Body of pancreas (tissue), 4 donors: ENCODE measurements at places on chromosomes 12 and 14. TPM values are rescaled to one million over a fixed set of nuclear protein-coding genes. Genes with fewer than 3 reads are reported as not detected.

Gene AICDA
- not detected for total RNA-seq

Gene PZP
- not detected for total RNA-seq

DNA sequence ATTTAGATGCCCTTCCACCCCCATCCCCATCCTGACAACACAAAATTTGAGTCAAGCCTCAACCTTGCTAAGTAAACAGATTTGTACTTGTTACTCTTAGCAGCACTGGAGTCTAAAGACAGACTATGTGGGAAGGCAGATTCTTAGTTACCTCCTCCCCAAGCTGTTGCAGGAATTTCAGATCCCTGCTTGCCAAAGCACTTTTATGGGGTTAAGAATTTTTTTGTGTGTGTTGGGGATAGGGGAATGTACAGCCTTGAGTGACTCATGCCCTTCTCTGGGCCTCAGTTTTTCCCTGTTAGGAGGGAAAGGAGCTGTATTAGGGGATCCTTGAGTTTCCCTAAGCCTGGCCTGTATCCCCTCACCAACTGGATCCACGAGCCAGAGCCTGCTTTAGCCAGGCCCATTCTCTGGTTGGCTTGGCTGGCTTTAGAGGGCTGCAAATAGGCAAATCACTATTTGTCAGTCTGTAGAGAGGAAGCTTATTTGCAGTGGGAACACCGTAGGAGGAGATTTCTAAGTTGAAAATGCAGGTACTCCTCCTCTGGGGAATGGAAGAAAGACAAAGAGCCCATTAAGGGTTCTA, 27.7 kb upstream of the RNU6-8 start:
- H3K27me3 ChIP-seq = no peaks in the 10 kb centered on the region
- peak overlapping the region; percentile 41 for H3K27ac ChIP-seq
- DNase-seq = no peak
- H3K36me3 ChIP-seq = no peaks in the 10 kb centered on the region

Gene TSPAN19
- not detected for total RNA-seq

DNA sequence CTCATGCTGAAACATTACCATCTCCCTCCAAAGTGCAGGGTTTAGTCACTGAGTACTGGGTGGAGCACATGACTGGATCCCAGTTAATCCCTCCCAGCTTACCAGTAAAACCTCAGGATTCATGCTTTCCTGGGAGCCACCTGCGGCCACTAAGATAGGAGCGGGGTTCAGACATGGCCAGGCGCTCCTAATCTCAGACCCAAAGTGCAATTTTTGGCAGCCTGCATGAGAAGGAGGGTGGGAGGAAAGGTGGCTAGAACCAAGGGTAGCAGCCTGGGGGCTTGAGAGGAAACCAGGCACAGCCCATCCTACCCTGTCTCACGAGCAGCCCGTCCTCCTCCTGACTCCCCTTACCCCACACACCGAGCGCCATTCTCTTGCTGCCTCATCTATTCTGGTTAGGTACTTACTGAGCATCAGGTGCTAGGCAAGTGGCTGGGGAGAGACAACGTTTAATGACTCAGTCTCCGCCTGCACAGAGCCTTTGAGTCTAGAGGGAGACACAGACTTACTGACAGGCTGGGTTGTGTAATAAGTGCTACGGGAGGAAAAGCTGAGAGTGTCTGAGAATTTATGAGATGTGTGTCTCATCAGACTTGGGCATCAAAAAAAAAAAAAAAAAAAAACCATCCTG, 9.9 kb downstream of the GPRC5A start:
- no peak for DNase-seq
- H3K4me1 ChIP-seq = no peaks in the 10 kb centered on the region
- H3K27ac ChIP-seq = no peak overlapping the region

DNA sequence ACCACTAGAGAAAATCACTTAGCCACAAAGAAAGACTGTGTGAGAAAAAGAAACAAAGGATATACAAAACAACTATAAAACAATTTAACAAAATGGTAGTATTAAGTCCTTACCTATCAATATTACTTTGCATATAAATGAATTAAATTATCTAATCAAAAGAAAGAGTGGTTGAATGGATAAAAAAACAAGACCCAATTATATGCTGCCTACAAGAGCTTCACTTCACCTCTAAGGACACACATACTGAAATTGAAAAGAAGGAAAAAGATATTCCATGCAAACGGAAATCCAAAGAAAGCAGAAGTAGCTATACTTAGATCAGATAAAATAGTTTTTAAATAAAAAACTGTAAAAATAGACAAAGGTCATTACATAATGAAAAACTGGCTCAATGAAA, 134.9 kb upstream of the CCDC196 start:
- H3K27me3 ChIP-seq = no peaks in the 10 kb centered on the region
- DNase-seq = no peak
- H3K4me1 ChIP-seq = no peaks in the 10 kb centered on the region
- no peak overlapping the region for H3K27ac ChIP-seq
- H3K4me3 ChIP-seq = no peak overlapping the region
- H3K36me3 ChIP-seq = no peaks in the 10 kb centered on the region

Gene INSM2
- total RNA-seq = not detected

Gene EP400
- 20.5 TPM for total RNA-seq

- DNase-seq = no peak
- no peaks in the 10 kb centered on the region for H3K36me3 ChIP-seq
- H3K27ac ChIP-seq = no peak overlapping the region
- no peak overlapping the region for H3K4me3 ChIP-seq
These were observed 1636.5 kb upstream of the FLRT2 start for GRCh38 chr14:83893447-83893846.

Gene SERPINA10
- 3.0 TPM for total RNA-seq

Gene C1S
- 157 TPM for total RNA-seq

GRCh38 chr14:103480595-103480994, 42.0 kb downstream of the CKB start:
- no peak overlapping the region for H3K4me3 ChIP-seq
- no peaks in the 10 kb centered on the region for H3K27me3 ChIP-seq
- H3K27ac ChIP-seq = no peak overlapping the region
- H3K4me1 ChIP-seq = peaks cover 4% of the 10 kb centered on the region

DNA sequence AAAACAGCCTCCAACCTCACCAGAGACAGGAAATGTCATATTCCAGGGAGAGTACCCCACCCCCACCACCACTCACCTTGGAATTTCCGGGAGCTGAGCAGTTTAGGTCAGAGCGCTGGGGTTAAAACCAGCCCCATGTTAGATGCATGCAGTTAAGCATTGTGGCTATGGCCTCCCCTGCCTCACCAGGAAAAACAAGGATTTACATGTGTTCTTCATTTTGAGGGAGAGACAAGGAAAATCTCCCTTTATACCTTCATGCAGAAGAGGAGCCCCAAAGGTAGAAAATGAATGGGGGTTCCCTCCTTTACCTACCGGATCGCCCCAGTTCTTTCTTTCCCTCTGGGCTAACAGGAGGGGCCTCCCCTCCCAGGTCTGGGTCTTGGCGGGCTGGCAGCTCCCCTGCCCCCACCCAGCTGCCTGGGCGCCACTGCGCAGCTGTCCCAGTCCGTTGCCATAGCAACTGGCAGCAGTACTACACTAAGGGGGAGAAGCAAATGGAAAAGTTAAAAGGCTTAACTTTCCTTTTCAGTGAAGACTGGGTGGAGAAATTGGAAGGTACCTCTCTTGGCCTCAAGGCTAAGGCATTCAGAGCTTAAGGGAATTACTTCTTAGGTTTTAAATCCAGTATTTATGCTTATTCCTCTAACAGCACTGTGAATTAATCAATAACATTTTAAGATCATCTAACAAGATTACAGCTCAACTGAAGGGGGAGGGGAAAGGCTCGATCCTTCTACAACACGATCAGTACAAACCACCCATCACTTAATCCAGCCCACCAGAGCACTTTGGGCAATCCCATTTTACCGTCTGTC, 20.5 kb downstream of the CBX5 start:
- H3K27ac ChIP-seq = peak overlapping the region; percentile 63
- peak; percentile 87 for DNase-seq
- peaks cover 34% of the 10 kb centered on the region for H3K4me1 ChIP-seq
- no peaks in the 10 kb centered on the region for H3K36me3 ChIP-seq

Gene ZNF140
- 12.9 TPM for total RNA-seq

Gene NELL2
- not detected for total RNA-seq

DNA sequence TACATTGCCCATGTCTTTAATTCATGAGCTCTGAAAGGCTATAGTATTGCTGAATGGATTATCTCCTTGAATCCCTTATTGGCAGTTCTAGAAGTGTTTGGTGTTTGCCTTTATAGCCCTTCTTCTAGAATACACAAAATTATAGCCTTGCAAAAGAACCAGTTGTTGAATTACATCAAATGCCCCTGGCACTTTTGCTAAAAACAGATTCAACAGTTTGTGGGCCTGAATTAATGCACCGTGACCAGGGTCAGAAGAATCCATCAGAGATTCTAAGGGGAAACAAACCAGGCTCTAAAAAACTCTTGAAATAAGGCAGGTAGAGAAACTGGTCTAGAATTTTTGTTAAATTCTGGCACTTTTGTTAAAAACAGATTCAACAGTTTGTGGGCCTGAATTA, 197.8 kb downstream of the SOX5 start:
- no peak overlapping the region for H3K4me3 ChIP-seq
- no peak overlapping the region for H3K27ac ChIP-seq
- no peaks in the 10 kb centered on the region for H3K36me3 ChIP-seq
- no peaks in the 10 kb centered on the region for H3K27me3 ChIP-seq
- H3K4me1 ChIP-seq = no peaks in the 10 kb centered on the region

Gene MIP
- not detected for total RNA-seq

DNA sequence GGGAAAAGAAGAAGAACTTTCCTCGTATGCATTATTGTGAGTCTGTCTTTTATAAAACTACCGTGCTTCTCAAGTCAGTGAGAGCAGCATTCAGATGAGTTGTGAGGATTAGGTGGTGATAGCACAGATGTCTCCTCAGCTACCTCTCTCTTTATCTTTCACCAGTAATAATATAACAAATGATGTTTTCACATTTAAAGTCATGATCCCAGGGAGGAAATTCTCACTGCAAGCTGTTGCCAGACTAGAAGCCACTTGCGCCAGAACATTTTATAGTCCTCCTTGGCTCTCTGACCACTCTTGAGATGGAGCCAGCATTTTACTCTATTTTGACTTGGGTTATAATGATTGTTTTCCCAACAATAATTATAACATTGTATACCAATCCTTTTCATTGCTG, 443.1 kb downstream of the AEBP2 start:
- H3K36me3 ChIP-seq = no peaks in the 10 kb centered on the region
- H3K27me3 ChIP-seq = no peaks in the 10 kb centered on the region
- no peak overlapping the region for H3K4me3 ChIP-seq
- no peaks in the 10 kb centered on the region for H3K4me1 ChIP-seq
- H3K27ac ChIP-seq = no peak overlapping the region
- DNase-seq = no peak

- no peaks in the 10 kb centered on the region for H3K27me3 ChIP-seq
- H3K27ac ChIP-seq = no peak overlapping the region
- H3K4me3 ChIP-seq = no peak overlapping the region
- peaks cover 5% of the 10 kb centered on the region for H3K36me3 ChIP-seq
- DNase-seq = no peak
These were observed 55.3 kb upstream of the ATF1 start for GRCh38 chr12:50708631-50709030.

DNA sequence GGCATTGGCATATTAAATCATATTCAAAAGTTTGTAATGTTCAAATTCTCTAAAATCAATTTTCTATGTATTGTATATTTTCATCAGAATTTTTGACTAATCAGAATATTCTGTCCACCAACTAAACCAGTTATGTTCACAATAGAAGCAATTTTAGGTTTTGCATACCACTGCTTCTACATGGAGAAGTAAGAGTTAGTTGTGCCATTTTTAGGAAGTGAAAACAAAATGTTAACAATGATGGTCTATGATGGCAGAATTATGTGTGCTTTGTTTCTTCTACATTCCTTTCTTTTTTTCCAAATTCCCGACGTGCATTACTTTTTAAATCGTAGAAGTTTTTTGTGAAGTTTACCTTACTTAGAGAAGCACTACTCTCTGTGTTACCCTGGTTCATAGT, 29.5 kb downstream of the ABHD12B start:
- no peaks in the 10 kb centered on the region for H3K36me3 ChIP-seq
- DNase-seq = no peak
- no peak overlapping the region for H3K27ac ChIP-seq
- no peaks in the 10 kb centered on the region for H3K27me3 ChIP-seq

- no peaks in the 10 kb centered on the region for H3K27me3 ChIP-seq
- no peak for DNase-seq
- no peak overlapping the region for H3K27ac ChIP-seq
These were observed 26.6 kb downstream of the NUP37 start for GRCh38 chr12:102093319-102093718.

- H3K36me3 ChIP-seq = no peaks in the 10 kb centered on the region
- DNase-seq = no peak
- H3K4me3 ChIP-seq = no peak overlapping the region
These were observed 194.3 kb downstream of the SNAPC1 start for GRCh38 chr14:61956517-61956916.

DNA sequence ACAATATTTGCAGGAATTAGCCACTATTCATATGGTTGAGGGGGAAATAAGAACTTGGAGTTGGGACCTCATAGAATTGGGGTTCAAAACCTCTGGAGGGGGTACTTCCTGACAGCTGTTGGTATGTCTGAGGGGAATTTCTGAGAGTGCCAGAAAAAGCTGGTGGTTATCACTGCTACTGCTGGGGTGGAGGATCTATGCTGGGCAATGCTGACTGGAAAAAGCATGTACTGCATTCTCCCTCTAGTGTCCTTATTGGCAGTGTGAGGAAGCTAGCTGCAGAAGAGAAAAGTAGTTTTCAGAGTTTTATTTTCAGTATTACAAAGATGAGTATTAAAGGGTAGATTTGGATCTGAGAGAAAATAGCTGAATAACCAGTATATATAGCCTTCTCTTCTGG, 88.8 kb downstream of the FUT8 start:
- H3K27ac ChIP-seq = no peak overlapping the region
- H3K36me3 ChIP-seq = no peaks in the 10 kb centered on the region
- H3K27me3 ChIP-seq = no peaks in the 10 kb centered on the region
- no peak for DNase-seq
- H3K4me3 ChIP-seq = no peak overlapping the region

Gene NANOG
- 2.3 TPM for total RNA-seq

Gene ERG28
- total RNA-seq = 8.8 TPM

GRCh38 chr14:30063746-30064145, 136.1 kb upstream of the PRKD1 start:
- no peak for DNase-seq
- no peaks in the 10 kb centered on the region for H3K36me3 ChIP-seq
- no peak overlapping the region for H3K27ac ChIP-seq
- H3K27me3 ChIP-seq = no peaks in the 10 kb centered on the region
- no peaks in the 10 kb centered on the region for H3K4me1 ChIP-seq

Gene GALNT16
- 1.3 TPM for total RNA-seq

GRCh38 chr12:1217191-1217949, 226.3 kb downstream of the ERC1 start:
- peaks cover 46% of the 10 kb centered on the region for H3K4me1 ChIP-seq
- peak overlapping the region; percentile 23 for H3K27ac ChIP-seq
- no peaks in the 10 kb centered on the region for H3K36me3 ChIP-seq
- no peak overlapping the region for H3K4me3 ChIP-seq
- H3K27me3 ChIP-seq = no peaks in the 10 kb centered on the region
- no peak for DNase-seq

Gene ACSS3
- total RNA-seq = 9.9 TPM
